Naive B cell (primary cell): ENCODE measurements at places on chromosomes 13 and 19.

DNA sequence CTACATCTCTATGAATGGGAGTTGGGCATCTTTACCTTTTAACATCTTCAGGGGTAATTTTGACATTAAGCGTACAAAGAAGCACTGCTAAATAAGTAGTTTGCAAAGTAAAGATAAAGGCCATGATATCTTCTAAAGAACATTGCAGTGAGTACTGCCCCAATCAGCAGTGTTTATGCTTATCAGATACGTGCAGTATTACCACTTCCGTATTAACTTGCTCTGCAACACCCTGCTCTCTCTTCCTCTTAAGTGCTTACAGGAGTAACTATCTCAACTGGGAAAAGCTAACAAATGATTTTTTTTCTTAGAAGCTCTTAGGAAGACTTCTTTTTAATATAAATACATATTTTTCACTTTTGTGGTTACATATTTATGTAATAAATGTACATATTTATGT is 793.7 kb upstream of the SLC10A2 start:
- H3K27me3 ChIP-seq: no peaks in the 10 kb centered on the region
- no peaks in the 10 kb centered on the region for H3K4me1 ChIP-seq
- no peak overlapping the region for H3K27ac ChIP-seq
- H3K4me3 ChIP-seq: no peak overlapping the region
- no peak for DNase-seq

GRCh38 chr13:76937281-76937820 is 11.0 kb upstream of the ACOD1 start:
- H3K27ac ChIP-seq: no peak overlapping the region
- H3K36me3 ChIP-seq: no peaks in the 10 kb centered on the region
- no peak for DNase-seq
- H3K4me1 ChIP-seq: no peaks in the 10 kb centered on the region
- no peak overlapping the region for H3K4me3 ChIP-seq

- DNase-seq: no peak
- H3K27me3 ChIP-seq: no peaks in the 10 kb centered on the region
- H3K4me3 ChIP-seq: no peak overlapping the region
Observed at GRCh38 chr13:66530686-66531085, 699.5 kb downstream of the PCDH9 start.

DNA sequence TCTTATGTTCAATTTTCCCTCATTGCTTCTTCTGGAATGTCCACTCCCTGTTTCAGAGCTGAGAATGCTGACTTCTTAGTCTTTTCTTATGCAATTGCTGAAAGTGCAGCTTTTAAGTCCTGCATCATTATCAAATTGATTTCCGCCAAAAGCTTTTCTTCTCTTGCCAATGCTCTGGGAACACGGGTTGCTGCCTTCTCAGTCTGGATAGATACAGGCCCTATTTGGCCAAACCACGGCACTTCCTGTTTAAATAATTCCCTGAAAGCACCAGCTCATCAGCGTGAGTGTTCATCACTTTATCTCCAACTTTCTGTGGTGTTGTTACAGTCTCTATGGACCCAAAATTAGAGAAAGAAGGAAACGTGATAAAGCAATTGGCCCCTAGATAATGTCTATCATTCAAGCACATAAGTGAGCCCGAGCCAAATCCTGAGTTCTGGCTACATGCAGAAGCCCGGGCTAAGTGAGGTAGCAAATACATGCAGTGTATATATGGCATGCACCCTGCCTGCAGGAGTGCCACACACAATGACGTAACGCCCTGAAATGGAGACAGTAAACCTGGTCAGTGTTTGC is 85.7 kb downstream of the CYSLTR2 start:
- H3K27ac ChIP-seq: no peak overlapping the region
- peaks cover 2% of the 10 kb centered on the region for H3K27me3 ChIP-seq

GRCh38 chr19:51079481-51080110 is 3.1 kb downstream of the KLK14 start:
- peaks cover 29% of the 10 kb centered on the region for H3K27me3 ChIP-seq
- no peak overlapping the region for H3K27ac ChIP-seq
- H3K4me3 ChIP-seq: no peak overlapping the region

DNA sequence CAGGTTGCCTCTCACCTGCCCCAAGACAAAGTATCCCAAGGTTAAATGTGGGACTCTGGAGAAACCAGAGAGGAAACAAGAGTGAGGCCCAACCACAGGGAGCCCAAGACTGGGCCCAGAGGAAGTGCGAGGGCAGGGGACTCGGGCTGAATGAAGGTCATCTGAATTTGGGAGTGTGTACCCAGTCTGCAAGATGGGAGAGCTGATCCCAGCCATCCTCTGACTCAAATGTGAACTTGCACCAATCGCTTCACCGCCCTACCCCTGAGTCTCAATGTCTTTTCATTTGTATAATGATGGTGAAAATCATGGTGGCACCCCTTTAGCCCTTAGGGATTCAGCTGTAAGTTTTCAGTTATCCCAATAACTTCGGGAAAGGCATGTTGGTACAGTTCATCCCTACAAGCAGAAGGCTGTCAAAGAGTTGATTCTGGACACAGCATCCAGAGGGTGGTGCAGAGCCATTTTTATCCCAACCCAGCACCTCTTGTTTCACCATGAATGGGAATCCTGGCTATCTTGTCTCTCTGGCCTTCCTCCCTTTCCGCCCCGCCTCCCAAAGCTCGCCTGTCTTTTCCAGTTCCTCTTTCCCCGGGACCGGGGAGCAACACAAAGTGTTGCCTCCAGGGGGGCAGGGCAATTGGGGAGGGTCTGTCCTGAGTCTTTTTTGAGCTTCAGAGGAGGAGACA is 123.4 kb downstream of the NUFIP1 start:
- no peaks in the 10 kb centered on the region for H3K27me3 ChIP-seq
- no peaks in the 10 kb centered on the region for H3K4me1 ChIP-seq
- no peak overlapping the region for H3K27ac ChIP-seq

DNA sequence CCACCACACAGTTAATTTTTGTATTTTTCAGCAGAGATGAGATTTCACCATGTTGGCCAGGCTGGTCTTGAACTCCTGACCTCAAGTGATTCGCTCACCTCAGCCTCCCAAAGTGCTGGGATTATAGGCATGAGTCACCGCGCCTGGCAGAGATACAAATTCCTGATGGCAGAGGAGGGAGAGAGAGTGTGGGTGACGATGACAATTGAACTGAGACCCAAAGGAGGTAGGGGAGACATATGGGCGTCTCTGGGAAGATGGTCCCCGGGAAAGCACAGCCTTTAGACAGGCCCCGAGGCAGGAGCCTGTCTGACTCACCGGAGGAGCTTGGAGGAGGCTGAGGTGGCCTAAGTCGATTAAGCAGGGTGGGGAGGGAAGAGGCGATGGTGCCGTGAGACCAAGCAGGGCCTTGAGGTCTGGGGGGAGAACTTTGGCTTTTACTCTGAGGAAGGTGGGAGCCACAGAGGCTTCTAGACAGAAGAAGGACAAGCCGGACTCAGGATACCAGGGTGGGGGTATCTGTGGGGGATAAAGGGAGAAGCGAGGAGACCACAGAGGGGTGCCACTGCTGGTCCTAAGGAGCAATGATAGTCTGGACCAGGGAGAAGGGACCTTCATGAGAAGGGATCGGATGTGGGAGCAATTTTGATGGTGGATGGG is 38.2 kb downstream of the ARRDC2 start:
- H3K4me3 ChIP-seq: peak overlapping the region; percentile 78
- DNase-seq: no peak
- peaks cover 6% of the 10 kb centered on the region for H3K27me3 ChIP-seq
- H3K36me3 ChIP-seq: no peaks in the 10 kb centered on the region

DNA sequence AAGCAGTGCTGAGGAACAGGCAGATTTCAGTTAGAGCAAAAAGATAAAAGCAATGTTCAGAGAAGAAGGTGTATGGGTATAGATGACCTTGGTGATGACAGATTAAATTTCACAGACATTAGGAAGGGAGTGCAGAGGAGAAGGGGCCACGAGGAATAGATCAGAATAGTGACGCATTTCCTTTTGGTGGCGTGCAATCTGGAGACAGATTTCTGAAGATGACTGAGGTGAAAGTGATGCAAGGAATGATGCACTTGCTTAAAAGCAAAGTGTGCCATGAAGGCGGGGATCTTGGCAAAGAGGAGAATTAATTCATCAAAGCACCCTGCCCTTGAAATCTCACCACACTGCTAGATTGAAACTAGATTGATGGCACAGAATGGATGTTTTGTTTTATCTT is 202.4 kb downstream of the ITGBL1 start:
- no peak overlapping the region for H3K4me3 ChIP-seq
- H3K27me3 ChIP-seq: peaks cover 2% of the 10 kb centered on the region
- no peak overlapping the region for H3K27ac ChIP-seq
- H3K36me3 ChIP-seq: no peaks in the 10 kb centered on the region
- DNase-seq: no peak

DNA sequence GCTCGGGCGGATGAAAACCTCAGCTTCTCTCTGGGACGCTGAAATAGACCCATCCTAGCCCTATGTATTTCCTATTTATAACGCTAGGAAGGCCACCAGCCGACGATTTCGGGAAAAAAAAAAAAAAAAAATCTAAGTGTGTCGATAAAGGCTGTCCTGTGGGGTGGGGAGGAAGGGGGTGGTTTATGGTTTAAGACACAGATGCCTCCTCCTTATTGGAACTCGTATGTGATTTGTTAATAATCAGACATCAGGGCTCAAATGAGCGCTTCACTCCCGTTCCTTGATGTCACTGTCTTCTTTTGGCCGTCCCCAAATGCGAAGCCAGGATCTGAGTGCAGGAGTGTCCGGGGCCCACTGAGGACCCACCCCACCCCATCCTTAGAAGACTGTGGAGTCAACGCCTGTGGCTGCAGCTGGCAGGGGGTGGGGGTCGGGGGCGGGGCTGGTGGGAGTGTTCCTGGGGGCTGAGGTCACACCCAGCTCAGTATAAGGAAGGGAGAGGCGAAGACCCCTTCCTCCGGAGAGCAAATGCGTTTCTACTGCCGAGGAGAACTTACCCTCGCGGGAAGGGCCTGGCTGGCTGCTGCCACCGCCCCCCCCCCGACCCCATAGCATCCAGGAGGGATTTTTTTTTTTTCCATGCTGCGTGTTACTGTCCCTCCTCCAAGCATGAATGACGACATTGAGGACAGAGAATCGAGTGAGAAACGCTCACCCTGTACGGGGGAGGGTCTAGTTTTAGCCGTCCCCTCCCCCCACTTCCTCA is 971 bp downstream of the ATCAY start:
- no peaks in the 10 kb centered on the region for H3K36me3 ChIP-seq
- H3K27me3 ChIP-seq: peaks cover 19% of the 10 kb centered on the region
- H3K27ac ChIP-seq: no peak overlapping the region

DNA sequence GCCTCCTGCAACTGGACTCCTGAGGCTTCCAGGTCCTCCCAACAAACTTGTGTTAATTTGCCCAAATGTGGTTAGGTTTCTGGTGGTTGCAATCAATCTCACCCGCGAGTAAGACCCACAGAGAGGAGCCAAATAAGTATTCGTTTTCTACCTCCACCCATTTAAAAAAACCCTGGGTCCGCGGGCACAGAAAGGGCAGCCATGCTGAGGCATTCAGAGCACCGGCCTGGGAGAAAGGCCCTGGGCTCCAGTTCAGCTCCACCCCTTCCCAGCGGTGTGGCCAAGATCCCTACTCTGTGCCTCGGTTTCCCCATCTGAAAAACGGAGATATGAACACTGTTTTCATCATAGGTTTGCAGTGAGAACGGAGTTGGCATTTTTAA is 56.9 kb downstream of the PEPD start:
- peaks cover 9% of the 10 kb centered on the region for H3K36me3 ChIP-seq
- no peaks in the 10 kb centered on the region for H3K27me3 ChIP-seq
- peaks cover 4% of the 10 kb centered on the region for H3K4me1 ChIP-seq
- no peak overlapping the region for H3K27ac ChIP-seq

- peak overlapping the region; percentile 100 for H3K27ac ChIP-seq
- peak; percentile 84 for DNase-seq
- H3K4me1 ChIP-seq: peaks cover 61% of the 10 kb centered on the region
- peaks cover 12% of the 10 kb centered on the region for H3K36me3 ChIP-seq
- H3K4me3 ChIP-seq: peak overlapping the region; percentile 99
- H3K27me3 ChIP-seq: no peaks in the 10 kb centered on the region
Observed at GRCh38 chr13:41060724-41061074, 610 bp upstream of the WBP4 start.

DNA sequence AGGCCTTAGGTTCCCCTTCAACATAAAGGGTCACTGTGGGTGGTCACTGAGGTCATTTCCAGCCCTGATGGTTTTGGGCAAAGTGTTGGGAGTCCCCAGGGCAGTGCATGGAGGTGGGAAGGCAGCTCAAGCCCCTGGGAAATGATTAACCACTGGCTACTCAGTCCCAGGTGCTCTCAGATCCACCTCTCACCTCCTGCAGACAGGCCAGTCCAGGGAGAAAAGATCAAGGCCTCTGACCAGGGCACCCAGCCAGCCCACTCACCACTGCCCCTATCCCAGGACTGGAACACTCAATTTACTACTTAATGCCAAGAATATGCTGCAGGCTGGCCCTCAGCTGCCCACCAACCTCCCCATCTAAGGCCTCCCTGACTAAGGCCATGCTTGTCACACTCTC is 1307.9 kb downstream of the UQCRFS1 start:
- H3K27me3 ChIP-seq: no peaks in the 10 kb centered on the region
- no peak for DNase-seq
- H3K4me3 ChIP-seq: no peak overlapping the region
- H3K27ac ChIP-seq: no peak overlapping the region

GRCh38 chr19:6002591-6002990 is 24.7 kb upstream of the RANBP3 start:
- no peak for DNase-seq
- no peak overlapping the region for H3K27ac ChIP-seq
- no peaks in the 10 kb centered on the region for H3K4me1 ChIP-seq
- no peaks in the 10 kb centered on the region for H3K36me3 ChIP-seq
- H3K4me3 ChIP-seq: no peak overlapping the region
- no peaks in the 10 kb centered on the region for H3K27me3 ChIP-seq

- H3K4me3 ChIP-seq: no peak overlapping the region
- no peaks in the 10 kb centered on the region for H3K4me1 ChIP-seq
- no peaks in the 10 kb centered on the region for H3K27me3 ChIP-seq
- no peaks in the 10 kb centered on the region for H3K36me3 ChIP-seq
- H3K27ac ChIP-seq: no peak overlapping the region
Observed at GRCh38 chr13:31930490-31930889, 101.1 kb upstream of the FRY start.

DNA sequence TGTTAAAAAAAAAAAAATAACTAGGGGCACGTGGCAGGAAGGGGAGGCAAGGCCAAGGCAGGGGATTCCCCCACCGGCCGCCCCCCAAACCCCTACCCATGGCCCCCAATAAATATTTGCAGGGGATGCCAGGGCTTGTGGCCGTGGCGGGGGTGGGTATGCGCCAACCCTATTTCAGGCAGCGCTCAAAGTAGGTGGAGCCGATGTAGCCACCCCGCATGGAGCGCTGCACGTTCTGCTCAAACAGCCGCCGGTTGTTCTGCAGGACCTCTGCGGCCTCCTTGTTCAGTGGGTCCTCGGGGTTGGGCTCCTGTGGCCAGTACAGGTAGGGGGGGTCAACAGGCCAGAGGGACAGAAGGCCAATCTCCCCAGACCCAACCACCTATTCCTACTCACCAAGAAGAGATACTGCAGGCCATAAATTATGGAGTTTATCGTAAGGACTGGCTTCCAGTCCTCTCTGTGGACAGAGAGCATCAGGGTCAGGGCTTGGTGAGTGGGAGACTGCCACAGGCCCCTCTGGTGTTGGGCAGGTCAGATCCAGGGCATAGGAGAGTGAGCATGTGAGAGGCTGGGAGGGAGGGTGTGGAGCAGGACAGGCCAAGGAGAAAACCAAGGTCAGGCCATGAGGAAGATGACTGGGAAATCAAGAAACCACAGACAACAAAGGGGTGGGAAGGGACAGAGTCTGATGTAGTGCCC is 1.2 kb upstream of the CHMP2A start:
- H3K27me3 ChIP-seq: no peaks in the 10 kb centered on the region
- no peak for DNase-seq
- peak overlapping the region; percentile 90 for H3K4me3 ChIP-seq
